ENCODE measurements at places on chromosomes 4 and X.

DNA sequence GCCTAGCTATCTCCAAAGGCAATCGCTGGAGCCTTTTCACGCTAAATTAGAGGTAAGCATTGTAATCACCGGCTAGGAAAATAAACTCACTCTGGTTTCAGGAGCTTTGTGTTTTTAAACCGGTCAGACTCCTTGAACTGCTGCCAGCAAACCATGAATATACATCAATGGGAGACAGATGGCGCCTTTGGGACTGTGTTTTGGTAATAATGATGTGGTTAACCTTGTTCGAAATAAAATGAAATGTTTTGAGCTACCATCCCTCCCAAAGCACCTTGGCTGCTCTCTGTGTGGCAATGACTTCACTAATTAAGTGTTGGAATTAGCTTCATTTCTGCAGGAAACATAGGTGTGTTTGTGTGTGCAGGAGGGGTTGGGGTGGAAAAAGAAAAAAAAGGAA, 65.3 kb downstream of the CLNK start:
- no peak for DNase-seq

- DNase-seq: no peak
Measured at GRCh38 chrX:20414066-20414465, 147.4 kb upstream of the RPS6KA3 start.

DNA sequence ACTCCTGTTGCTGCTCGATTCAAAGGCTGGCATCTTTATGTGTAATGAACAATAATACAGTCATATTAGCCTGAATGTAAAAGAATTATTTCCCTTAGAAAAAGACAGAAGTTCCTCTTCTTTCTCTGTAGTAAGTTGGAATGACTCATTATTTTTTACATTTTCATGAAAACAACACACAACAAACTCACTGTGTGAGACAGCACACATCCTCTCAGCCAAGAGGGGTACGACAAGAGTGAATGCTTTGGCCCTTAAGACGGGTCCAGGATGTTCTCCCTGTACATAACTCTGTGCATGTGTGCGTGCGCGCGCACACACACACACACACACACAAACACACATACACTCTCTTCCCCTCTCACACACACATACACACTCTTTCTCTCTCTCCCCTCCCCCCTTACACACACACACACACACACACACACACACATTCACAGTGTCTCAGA, 72.8 kb downstream of the MANBA start:
- DNase-seq: no peak

GRCh38 chr4:54226404-54227255, 2.5 kb upstream of the PDGFRA start:
- DNase-seq: no peak

- DNase-seq: no peak
Measured at GRCh38 chr4:138697851-138698250, 317.7 kb upstream of the NOCT start.

GRCh38 chrX:72120837-72121236, 10.9 kb downstream of the RTL5 start:
- DNase-seq: no peak

DNA sequence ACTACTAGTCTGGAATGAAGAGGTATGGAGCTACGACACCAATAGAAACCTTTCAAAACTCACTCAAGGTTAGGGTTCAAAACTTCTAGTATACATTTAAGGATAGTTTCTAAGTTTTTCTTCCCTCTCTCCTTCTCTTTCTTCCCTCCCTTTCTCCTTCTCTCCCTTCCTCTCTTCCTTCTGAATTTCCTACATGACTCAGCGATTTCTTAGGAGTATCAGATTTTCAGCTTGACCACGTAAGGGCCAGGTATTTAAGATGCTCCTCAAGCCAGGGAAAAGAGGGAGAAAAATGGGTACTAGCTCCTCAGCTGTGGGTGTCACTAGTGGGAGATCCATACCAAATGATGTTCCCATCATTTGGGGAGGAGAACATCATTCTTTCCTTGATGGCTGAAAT, 55.9 kb upstream of the FTHL17 start:
- no peak for DNase-seq

GRCh38 chrX:17563076-17563475, 174.2 kb upstream of the SCML1 start:
- DNase-seq: no peak

DNA sequence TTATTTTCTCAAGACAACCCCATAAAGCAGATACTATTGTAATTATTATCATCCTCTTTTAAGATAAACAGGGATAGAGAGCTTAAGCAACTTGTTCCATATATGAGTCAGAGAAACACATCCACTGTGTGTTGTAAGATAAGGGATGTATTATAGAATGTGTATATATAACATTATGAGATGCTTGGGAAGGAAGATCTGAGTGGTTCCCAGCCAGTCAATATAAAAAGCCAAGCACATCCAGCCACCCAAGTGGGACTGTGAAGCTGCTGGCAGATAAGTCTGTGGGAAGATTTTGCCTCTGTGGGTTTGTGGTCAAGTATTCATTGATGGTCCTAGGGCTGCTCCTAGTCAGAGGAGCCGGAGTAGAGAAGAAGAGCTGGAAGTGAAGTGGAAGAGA, 16.5 kb upstream of the BMPR1B start:
- DNase-seq: no peak

DNA sequence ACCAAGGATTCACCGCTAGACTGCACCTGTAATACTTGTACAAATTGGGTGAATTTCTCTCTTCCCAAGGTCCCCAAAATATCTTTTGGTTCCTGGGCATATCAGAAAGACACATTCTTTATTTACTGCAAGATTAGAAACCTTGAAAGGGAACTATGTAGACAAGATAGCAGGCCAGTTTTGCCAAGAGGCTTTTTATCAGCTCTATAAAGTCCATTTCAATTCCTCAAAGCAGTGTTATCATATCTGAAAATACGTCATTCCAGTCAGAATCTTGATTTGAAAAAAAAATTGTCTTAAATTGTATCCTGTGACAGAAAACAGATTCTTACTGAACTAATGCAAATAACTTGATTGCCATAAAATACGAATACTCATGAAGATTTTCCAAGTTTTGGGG, 37.0 kb upstream of the NSG1 start:
- DNase-seq: no peak

- DNase-seq: no peak
Measured at GRCh38 chr4:36316607-36317006, 35.2 kb downstream of the DTHD1 start.

DNA sequence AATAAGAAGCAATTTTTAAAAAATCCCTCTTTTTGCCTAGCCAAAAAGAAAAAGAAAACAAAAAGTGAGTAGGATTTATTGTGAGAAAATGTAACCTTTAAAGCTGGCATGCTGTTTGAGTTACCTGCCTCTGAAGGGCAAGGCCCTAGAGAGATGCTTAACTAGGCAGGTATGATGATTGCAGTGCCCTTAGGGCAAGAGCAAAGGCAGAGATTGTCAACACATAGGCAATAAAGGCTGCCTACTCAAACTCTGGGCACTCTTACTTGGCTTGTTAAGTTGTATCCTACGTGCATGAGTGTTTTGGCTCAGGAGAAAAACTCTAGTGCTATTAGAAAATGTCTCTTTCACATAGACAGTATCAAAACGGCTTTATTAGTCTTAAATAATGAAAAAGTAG, 306.0 kb downstream of the RPA4 start:
- peak; percentile 26 for DNase-seq

GRCh38 chr4:15586066-15586465, 69.1 kb downstream of the FBXL5 start:
- no peak for DNase-seq

GRCh38 chr4:67702166-67702565, 1.2 kb upstream of the UBA6 start:
- no peak for DNase-seq

GRCh38 chr4:7855731-7856130, 83.9 kb downstream of the AFAP1 start:
- DNase-seq: no peak

- no peak for DNase-seq
Measured at GRCh38 chrX:15939737-15940136, 85.1 kb upstream of the AP1S2 start.

DNA sequence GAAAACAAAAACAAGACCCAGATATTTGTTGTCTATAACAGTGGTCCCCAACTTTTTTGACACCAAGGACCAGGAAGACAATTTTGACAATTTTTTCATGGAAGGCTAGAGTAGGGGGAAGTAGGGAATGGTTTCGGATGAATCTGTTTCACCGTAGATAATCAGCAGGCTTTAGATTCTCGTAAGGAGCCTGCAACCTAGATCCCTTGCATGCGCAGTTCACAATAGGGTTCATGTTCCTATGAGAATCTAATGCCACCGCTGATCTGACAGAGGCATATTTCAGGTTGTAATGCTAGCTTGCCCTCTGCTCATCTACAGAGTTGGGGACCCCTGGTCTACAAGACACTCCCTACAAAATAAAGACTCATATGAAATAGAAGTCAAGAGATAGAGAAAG, 229.8 kb downstream of the NDST4 start:
- DNase-seq: no peak

- DNase-seq: no peak
Measured at GRCh38 chr4:143372093-143372915, 35.6 kb downstream of the GAB1 start.

DNA sequence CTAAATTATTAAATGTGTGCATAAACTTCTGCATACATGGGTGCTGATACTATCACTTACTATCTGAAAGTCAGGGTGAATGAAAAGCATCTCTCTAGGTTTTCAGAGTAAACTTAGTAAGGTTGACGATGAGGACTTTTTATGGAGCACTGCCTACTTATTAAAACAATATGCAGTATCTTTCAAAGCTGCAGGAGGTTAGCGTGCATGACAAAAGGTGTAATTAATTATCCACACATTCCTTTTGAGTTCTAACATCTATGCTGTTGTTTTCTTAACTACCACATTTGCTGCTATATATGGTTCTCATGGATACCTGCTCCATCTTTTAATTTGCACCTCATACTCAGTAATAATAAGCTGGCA, 256.2 kb downstream of the FSTL5 start:
- DNase-seq: no peak

- no peak for DNase-seq
Measured at GRCh38 chrX:84218726-84219125, 30.7 kb upstream of the RPS6KA6 start.

DNA sequence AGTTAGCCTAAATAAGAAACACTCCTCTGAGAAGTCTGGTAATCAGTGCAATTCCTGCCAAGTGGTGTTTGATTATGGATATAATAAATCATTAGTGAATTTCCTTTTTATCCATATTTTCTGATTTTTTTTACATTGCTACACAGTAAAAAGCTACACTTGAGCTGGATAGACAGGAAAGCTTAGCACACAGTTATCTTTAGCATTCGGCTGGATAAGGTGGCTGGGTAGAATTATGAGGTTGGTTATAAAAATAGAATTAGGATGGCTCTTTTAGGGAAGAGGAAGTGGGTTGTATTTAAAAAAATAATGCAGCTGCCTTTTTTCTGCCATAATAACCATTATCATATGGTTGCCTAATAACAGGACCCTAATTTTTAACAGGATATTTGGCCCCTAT, 460.6 kb downstream of the NAF1 start:
- no peak for DNase-seq

- DNase-seq: no peak
Measured at GRCh38 chr4:11931266-11931820, 502.6 kb upstream of the HS3ST1 start.

DNA sequence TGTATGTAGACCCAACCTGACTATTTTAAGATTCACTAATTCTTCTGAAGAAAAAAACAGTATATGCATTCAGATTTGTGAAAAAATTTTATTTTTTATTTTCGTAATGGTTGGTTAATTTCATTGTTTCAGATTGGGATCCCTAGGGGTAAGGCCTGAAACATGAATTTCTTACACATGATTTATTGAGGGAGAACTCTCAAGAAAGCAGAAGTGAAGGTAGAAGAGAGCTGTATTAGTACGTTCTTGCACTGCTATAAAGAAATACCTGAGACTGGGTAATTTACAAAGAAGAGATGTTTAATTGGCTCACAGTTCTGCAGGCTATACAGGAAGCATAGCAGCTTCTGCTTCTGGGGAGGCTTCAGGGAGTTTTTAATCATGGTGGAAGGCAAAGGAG, 611.9 kb upstream of the TECRL start:
- no peak for DNase-seq

GRCh38 chrX:36908801-36909675, 99.1 kb upstream of the FAM47C start:
- DNase-seq: peak; percentile 2

GRCh38 chrX:10677490-10677889, 57.1 kb upstream of the MID1 start:
- no peak for DNase-seq

DNA sequence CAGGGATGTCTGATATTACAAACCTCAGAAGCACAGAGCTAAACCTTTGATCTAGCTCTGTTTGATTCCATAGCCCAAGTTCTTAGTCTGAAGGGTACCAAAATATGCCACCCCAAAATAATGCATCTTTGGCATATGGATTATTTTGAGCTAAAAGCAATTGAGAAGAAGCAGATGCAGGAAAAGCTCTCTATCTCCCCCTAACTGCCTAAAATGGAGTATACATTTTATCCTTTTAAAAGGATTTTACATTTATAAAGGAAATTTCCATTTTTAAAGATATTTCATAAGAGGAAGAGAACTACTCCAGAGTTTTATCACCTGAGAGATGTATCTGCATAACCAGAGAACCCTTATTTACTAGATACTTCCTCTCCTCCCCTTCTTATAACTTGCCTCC, 158.7 kb downstream of the ZNF674 start:
- no peak for DNase-seq

DNA sequence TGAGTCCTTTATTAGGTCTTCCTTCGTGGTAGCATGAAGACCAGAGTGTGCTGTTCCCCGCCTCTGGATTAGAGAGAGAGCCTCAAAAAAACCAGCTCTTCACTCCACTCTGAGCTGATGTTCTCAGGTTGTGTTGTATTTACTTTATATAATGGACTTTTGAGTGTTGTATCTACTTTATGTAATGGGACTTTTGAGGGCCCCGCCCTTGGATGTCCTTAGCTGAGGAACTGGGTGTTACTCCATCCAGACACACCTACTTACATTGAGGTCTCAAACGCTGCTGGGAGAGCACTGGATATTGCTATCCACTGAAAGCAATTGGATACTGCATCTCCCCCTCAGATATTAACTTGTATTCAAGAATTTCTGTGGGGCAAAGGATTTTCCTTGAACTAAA, 28.2 kb downstream of the ATP8A1 start:
- DNase-seq: no peak

DNA sequence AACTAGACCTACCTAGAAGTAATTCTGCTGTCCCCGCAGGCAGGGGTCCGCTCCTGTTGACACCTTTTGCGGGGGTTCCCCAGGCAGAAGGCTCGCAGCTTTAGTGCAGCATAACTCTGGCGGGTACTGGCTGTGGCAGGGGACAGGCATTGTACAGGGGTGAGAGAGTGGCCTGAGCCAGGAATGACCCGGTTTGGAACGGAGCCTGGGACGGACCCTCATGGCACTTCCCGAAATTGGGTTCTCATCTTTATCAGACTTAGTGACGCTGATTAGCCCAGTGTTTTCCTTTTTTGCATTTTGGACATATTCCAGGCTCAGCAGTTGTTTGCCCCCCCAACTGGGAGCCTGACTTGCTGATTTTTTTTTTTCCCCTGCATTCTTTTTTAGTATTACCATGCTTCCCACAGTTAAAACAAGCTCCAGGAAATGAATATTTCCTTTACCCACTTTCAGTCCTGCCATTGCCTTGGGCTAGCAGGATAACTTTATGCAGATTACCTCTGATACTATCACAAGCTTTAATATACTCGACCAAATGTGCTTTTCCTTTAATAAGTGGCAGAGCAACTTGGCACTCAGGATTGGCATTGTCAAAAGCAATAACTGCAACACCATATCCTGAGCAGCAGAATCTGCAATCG, 55.8 kb upstream of the WDR1 start:
- DNase-seq: no peak

GRCh38 chr4:55941881-55942396, 6.8 kb upstream of the CEP135 start:
- no peak for DNase-seq

Measured in T47D (cell line).